SK-N-SH (cell line): ENCODE measurements at places on chromosomes 1 and 21.

GRCh38 chr1:26302733-26303405 is 3.6 kb downstream of the UBXN11 start:
- DNase-seq, result no peak
- H3K4me3 ChIP-seq, result no peak overlapping the region
- H3K4me1 ChIP-seq, result peaks cover 9% of the 10 kb centered on the region; the same call in 1 of the 2 replicates
- H3K27me3 ChIP-seq, result no peaks in the 10 kb centered on the region
- no peak overlapping the region; the same call in 1 of the 2 replicates for H3K27ac ChIP-seq

DNA sequence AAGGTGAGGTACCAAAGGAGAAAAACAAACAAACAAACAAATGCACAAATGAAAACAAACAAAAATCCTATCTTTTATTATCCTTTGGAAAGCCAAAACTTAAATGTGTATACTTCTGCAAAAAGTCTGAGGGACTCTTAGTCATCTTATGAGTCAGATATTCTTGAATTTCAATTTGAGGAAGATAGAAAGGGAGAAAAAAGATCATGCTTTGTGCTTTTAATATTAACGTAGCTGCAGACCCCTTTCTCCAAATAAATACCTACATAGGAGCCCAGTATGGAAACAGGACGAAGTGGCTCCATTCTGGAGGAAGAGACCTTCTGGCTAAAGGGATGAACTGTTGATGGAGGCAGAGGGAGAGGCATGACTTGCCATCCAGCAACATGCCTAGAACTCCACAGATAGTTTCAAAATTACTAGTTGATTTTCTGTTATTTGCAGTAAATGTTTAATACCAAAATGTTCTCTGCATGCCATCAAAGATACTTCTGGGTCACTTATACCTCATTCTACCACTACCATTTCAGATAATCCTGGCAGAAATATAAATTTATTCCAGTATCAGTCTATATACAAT is 25.4 kb downstream of the NUP210L start:
- no peaks in the 10 kb centered on the region for H3K36me3 ChIP-seq
- no peak for DNase-seq
- H3K4me1 ChIP-seq, result no peaks in the 10 kb centered on the region
- H3K27me3 ChIP-seq, result no peaks in the 10 kb centered on the region
- no peak overlapping the region for H3K27ac ChIP-seq

DNA sequence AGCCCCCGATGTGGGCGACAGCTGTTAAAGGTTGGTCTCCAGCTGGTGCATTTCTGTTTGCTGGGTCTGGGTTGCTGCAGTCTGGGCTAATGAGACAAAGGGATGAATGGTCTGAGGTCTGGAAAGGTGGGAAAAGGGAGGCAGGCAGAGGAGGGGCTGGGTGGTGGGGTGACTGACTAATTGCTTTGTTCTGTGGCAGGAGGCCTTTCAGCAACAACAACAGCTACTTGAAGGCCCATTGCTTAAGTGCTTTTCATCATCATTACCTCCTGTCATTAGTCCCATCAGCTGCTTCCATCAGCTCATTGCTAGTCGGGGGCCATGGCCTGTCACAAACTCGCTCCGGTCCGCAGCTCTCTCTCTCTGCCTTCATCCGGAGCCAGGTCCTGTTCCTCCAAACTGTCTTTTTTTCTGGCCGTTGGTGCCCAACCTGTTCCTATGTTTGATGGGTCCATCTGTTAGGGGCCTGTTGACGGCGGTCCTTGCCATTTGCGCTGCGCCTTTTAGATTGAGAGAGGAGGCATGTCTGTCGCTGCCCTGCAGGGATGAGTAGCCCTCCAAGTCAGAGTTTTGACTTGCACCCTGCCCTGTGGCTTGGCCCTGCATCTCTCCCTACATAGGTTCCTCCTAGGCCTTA is 105.6 kb upstream of the PLXNA2 start:
- H3K4me1 ChIP-seq, result no peaks in the 10 kb centered on the region
- no peak for DNase-seq
- no peak overlapping the region for H3K27ac ChIP-seq
- H3K36me3 ChIP-seq, result no peaks in the 10 kb centered on the region

DNA sequence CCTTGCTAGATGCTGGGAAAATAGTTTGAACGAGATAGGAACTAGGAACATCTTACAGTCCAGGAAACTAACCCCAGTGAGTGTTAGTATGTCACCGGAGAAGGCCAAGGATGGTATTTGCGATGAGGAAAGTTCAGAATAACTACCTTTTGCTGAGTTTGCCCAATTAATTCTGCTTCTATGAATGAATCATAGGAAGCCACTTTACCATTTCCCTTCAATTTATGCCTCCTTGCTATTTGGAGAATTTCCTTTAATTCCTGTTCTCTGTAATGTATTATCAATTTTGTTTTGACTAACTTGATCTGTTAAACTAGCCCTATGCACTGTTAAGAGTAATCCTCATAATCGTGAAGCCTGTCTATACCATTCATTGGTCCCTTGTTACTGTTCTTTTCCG is 40.7 kb upstream of the HLX start:
- no peaks in the 10 kb centered on the region for H3K27me3 ChIP-seq
- no peak for DNase-seq
- no peaks in the 10 kb centered on the region for H3K4me1 ChIP-seq
- no peaks in the 10 kb centered on the region for H3K36me3 ChIP-seq

GRCh38 chr1:238950017-238950416 is 436.4 kb upstream of the CHRM3 start:
- H3K36me3 ChIP-seq, result no peaks in the 10 kb centered on the region
- H3K27ac ChIP-seq, result no peak overlapping the region
- H3K4me1 ChIP-seq, result no peaks in the 10 kb centered on the region
- no peak for DNase-seq
- H3K4me3 ChIP-seq, result no peak overlapping the region

GRCh38 chr1:212680680-212681389 is 18.8 kb downstream of the BATF3 start:
- H3K36me3 ChIP-seq, result no peaks in the 10 kb centered on the region
- no peaks in the 10 kb centered on the region for H3K4me1 ChIP-seq
- DNase-seq, result no peak
- no peak overlapping the region for H3K4me3 ChIP-seq
- no peak overlapping the region for H3K27ac ChIP-seq

DNA sequence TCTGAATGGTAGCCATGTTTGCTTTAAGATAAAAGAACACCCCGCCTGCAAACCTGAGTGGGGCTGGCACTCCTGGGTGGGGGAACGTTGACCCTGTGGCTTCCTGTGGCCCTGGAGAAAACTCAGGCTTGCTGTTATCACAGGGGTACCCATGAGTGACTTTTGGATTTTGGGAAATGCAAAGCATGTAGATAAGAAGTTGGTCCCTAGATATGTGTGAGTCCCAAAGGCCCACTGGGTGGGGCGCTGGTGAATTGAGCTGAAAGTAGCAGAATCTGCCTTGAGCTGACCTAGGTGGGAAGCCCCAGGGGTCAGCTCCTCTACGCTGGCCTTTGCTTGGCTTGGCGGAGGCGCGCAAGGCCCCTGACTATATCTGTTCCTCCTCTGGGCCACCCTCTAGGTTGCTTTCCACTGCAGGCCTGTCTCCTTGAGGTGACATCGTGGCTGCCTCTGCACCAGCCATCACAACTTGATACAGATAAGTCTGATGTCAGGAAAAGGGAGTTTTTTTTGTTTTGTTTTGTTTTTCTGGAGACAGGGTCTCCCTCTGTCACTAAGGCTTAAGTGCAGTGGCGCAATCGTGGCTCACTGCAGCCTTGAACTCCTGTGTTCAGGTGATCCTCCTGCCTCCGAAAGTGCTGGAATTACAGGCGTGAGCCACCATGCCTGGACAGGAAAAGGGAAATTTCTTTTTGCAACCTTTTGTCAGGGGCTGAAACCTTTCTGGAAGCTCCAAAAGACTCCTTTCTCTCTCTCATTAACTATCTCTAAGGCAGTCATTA is 72.2 kb downstream of the AGPAT3 start:
- H3K36me3 ChIP-seq, result no peaks in the 10 kb centered on the region
- DNase-seq, result no peak
- H3K27ac ChIP-seq, result no peak overlapping the region
- no peak overlapping the region for H3K4me3 ChIP-seq
- no peaks in the 10 kb centered on the region for H3K27me3 ChIP-seq

DNA sequence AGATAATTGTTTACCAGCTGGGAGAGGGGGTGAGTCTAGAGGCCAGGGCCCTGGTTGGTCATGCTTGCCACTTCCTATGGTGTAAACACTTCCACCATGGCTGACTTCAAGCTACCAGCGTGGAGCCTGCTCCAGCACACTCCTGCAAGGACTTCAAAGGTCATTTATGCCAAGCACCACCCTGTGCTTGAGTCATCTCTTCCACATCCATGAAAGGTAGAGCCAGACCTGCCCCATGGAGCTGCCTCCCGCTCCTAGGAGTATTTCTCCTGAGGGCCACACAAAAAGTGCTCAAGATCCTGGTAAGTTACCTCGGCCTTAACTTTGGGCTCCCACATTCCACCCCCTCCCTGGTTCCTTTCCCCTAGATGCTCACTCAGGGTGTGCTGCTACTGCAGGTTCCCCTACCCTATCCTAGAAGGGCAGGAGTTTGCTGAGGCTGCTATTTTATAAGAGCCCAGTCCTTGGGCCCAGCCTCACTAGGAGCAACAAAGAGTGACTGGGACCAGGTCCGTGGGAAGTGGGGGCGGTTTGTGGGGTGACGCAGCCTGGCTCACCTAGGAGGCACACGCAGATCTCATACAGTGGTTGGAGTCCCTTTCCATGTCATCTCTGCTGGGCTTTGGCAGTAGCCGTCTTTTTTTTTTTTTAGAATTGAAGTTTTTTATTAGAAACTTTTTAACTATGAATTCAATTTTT is 2.4 kb downstream of the RAB7B start:
- peak overlapping the region; percentile 57 for H3K27ac ChIP-seq
- no peaks in the 10 kb centered on the region for H3K4me1 ChIP-seq
- H3K4me3 ChIP-seq, result no peak overlapping the region
- no peaks in the 10 kb centered on the region for H3K36me3 ChIP-seq
- no peak for DNase-seq

GRCh38 chr1:45892068-45892785 is 88.8 kb downstream of the MAST2 start:
- no peak for DNase-seq
- no peaks in the 10 kb centered on the region for H3K27me3 ChIP-seq
- H3K4me3 ChIP-seq, result no peak overlapping the region

DNA sequence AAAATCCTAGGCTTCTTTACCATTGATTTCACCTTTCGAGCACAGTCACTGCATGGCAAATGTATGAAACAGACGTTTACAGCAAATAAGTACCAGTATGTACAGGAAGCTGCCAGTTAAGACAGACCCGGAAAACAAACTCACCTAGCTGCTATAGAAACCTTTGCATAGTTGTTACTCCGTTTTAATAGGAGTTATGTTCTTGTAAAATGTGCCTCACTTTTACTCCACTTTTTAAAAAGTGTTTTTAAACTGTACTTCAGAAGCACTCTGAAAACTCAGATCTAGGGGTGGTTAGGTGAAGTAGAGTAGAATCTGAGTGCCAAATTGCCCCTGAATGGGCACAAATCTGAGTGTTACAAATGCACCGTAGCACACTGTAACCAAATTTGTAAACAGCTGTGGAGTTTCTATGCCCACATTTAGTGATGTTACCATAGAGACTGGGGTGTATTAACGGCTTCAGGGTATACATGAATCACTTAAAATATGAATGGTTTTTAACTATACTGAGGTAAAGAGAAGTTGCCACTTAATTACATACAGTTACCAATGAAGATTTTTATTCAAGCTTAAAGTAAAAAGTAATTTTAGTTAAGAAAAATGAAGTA is 30.7 kb downstream of the CNIH4 start:
- no peaks in the 10 kb centered on the region for H3K27me3 ChIP-seq
- DNase-seq, result peak; percentile 8
- H3K27ac ChIP-seq, result no peak overlapping the region
- H3K4me1 ChIP-seq, result no peaks in the 10 kb centered on the region

GRCh38 chr1:163166886-163167555 is 35.7 kb downstream of the RGS5 start:
- peak overlapping the region; percentile 99 for H3K27ac ChIP-seq
- H3K27me3 ChIP-seq, result no peaks in the 10 kb centered on the region
- peaks cover 60% of the 10 kb centered on the region for H3K36me3 ChIP-seq
- DNase-seq, result no peak

- DNase-seq, result no peak
- no peak overlapping the region for H3K27ac ChIP-seq
- no peaks in the 10 kb centered on the region for H3K36me3 ChIP-seq
- no peak overlapping the region for H3K4me3 ChIP-seq
Measured at GRCh38 chr1:80506216-80506615, 1294.5 kb upstream of the ADGRL2 start.

DNA sequence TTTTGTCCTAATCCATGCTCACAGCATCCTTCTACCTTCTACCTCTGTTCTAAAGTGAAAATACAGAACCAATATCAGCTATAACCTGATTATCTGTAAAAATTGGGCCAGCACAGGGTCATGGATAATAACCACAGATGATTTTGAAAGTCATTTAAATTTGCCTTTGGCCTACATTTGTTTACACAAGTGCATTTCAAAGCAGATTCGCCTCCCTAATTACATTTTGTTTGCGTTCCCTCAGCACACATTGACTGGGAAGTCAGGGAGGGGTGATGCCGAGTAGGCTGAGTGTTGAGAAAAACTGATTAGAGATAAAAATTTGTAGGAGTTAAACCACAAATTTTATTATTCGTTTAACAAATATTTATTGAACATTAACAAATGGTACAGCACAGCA is 19.2 kb upstream of the RGS8 start:
- H3K36me3 ChIP-seq, result no peaks in the 10 kb centered on the region
- no peak overlapping the region; the same call in 1 of the 2 replicates for H3K27ac ChIP-seq
- peak; percentile 58 for DNase-seq
- H3K4me3 ChIP-seq, result no peak overlapping the region
- H3K4me1 ChIP-seq, result peaks cover 28% of the 10 kb centered on the region
- no peaks in the 10 kb centered on the region; the same call in 1 of the 2 replicates for H3K27me3 ChIP-seq

- no peak for DNase-seq
- H3K4me1 ChIP-seq, result no peaks in the 10 kb centered on the region
- no peaks in the 10 kb centered on the region for H3K36me3 ChIP-seq
- no peak overlapping the region for H3K27ac ChIP-seq
- H3K4me3 ChIP-seq, result no peak overlapping the region
- H3K27me3 ChIP-seq, result no peaks in the 10 kb centered on the region
Measured at GRCh38 chr21:15128267-15128666, 63.5 kb upstream of the NRIP1 start.

- H3K36me3 ChIP-seq, result no peaks in the 10 kb centered on the region
- H3K4me1 ChIP-seq, result no peaks in the 10 kb centered on the region; the same call in 1 of the 2 replicates
- no peak for DNase-seq
- no peaks in the 10 kb centered on the region for H3K27me3 ChIP-seq
- H3K27ac ChIP-seq, result peak overlapping the region; percentile 31
Measured at GRCh38 chr1:198486903-198487302, 53.6 kb downstream of the ATP6V1G3 start.
